ENCODE measurements at places on chromosomes 12 and 14.

GRCh38 chr12:41250748-41251147, 62.6 kb downstream of the PDZRN4 start:
- no peak for DNase-seq

GRCh38 chr12:39125566-39125965, 220.2 kb upstream of the CPNE8 start:
- DNase-seq, result no peak

DNA sequence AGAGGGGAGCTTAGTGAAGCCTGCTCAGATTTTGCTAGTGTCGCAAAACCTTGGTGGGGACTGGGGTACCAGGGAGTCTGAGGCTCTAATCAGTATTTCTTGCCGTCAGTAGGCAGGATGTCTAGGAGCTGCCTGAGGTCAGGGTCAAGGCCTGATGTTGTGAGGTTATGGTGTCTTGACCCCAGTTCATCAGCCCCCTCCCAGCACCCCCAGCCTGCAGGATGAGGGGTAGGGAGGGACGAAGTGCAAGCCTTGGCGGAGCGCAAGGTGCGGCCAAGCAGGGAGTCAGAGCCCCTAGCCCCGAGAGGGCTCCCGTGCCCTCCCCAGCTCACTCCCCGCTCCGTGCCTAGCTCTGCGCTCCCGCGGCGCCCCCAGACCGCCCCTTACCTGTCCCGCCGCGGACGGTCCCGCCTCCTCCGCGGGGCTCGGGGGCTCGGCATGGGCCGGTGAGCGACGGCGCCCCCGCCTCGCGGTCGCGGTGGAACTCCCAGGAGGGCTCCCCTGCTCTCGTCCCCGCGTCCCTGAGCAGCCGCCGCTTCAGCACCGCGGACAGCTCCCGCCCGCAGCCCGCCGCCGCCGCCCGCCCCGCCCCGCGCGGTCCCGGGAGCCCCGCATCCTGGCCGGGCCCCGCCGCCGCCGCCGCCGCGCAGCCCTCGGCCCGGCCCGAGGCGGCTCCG, 347 bp downstream of the SYNDIG1L start:
- DNase-seq, result peak; percentile 20

DNA sequence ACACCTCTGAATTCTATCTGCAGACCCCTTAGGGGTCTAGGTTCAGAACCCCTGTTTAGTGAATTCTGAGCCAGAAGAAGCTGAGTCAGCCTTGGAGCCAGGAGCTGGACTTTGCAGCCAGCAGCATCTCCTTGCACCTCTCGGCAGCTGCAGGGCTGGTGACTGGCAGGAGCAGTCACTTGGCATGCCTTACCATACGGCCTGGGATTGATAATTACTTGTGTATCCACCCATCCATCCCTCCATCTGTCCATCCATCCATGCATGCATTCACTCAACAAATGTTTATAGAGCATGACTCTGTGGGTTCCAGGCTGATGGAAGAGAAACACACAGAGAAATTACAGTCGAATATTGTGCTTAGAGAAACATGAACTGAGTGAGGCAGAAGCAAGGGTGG, 67.5 kb upstream of the PRIMA1 start:
- no peak for DNase-seq

DNA sequence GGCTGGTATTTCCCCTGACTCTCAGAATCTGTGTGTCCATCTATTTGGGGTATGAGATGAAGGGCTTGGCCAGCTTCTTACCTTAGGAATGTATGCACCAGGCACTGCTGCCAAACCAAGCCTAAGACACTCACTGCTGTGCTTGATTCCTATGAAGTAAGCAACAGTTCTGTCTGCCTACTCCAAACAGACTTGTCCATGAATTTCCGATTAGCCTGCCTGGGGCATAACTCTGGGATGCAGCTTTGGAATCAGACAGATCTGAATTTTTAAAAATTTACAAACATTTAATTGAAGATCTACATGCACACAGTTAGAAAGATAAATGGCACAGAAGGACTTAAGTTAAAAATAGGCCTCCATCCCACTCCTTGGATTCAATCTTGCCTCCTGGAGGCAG, 59.5 kb upstream of the JDP2 start:
- DNase-seq, result no peak

GRCh38 chr12:112710414-112710813, 81.1 kb upstream of the RPH3A start:
- DNase-seq, result no peak

- DNase-seq, result no peak
Measured at GRCh38 chr14:100898935-100899883, 4.3 kb downstream of the RTL1 start.

DNA sequence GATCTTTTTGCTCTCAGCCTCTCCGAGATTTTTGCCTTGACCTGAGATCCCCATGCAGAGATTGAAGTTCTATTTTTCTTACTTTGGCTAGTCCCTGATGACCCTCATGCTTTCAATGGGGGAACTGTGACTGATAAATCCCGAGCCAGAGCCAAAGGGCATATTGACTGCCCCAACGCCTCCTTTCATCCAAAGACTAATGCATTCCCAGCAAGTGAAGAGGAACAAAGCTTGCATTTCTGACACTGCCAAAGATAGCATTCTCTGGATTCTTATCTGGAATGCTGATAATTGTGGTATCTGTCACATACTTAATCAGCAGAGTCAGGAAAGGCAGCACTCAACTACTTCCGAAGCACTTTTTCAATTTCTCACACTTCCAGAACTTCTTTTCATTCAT, 152.3 kb upstream of the EGLN3 start:
- no peak for DNase-seq

DNA sequence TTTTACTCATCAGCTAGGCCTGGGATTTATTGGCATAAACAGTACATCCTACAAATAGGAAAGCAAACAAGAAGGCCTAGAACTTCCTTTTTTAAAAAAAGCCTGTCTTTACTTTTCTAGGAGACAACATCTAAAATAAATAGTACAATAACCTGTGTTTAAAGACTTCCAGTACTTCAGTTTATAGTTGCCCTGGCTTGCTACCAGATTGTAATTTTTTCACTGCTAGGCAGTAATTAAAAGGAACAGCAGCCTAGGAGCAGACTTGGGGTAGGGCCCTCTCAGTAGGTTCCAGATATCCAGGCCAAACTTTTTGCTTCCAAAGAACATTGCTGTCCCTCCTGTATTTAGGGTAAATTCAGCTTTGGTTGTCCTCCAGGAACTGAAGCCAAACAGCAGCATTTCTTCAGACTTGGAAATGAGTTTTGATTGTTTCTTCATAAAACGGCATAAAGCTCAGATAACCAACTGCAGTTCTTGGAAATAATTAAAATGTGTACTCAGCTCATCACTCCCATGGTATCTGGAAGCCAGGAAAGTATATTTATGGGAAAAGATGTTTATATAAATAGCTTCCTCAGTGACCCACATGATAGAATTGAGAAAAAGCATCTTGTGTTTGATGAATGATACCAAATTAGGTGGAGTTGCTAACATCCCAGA, 61.7 kb downstream of the PPP1R36 start:
- DNase-seq, result no peak

DNA sequence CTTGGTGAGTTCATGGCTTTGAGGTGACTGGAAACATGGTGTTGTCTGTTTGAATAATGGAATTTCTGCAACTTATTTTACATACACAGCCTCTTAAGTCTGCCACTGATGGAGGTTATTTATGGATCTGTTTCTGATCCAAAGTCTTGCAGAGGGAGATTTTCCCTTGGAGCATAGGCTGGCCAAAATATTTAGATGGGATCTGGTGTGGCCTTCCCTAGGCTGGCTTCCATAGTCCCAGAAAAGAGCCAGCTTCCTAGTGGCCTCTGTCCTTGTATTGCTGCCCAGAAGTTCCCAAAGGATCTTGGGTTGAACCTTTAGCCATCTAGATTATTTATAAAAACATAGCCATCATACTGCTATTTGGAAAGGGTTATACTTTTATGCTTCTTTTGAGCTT, 491.1 kb upstream of the RGS6 start:
- no peak for DNase-seq

DNA sequence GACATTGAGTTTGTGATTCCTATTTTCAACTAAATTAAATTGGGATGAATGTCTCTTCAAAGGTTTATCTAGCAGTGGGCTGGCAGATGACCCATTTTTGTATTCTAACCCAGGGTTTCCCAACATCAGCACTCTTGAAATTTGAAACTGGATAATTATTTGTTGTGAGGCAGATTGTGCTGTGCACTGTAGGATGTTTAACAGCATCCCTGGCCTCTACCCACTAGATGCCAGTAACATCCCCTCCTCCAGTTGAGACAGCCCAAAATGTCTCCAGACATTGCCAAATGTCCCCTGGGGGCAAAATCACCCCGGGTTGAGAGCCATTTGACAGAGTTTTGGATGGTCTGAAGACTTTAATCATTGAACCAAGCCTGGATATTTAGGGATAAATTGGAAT, 11.1 kb downstream of the DAAM1 start:
- no peak for DNase-seq

GRCh38 chr14:23663127-23663526, 27.0 kb downstream of the DHRS2 start:
- DNase-seq, result no peak

DNA sequence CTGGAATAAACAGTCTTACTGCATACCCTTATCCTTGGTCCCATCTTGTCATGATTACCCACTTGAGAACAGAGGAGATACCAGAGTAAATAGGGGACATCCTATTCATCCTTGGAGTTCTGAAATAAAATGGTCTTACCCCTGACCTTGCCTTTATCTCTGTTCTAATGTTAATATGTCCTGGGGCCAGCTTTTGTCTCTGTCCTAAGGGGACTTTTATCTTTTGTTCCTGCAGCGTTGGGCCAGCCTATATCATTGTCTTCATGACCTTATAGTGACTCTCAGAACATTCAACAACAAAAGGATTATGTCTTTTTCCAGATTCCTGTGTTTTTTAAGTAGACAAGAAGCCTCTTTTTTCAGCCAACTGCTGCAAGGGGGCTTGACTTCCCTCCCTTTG, 1057.5 kb downstream of the LRFN5 start:
- DNase-seq, result no peak

- no peak for DNase-seq
Measured at GRCh38 chr12:95940514-95940913, 1.9 kb downstream of the CCDC38 start.

GRCh38 chr12:6896846-6897435, 7.7 kb upstream of the LRRC23 start:
- no peak for DNase-seq

DNA sequence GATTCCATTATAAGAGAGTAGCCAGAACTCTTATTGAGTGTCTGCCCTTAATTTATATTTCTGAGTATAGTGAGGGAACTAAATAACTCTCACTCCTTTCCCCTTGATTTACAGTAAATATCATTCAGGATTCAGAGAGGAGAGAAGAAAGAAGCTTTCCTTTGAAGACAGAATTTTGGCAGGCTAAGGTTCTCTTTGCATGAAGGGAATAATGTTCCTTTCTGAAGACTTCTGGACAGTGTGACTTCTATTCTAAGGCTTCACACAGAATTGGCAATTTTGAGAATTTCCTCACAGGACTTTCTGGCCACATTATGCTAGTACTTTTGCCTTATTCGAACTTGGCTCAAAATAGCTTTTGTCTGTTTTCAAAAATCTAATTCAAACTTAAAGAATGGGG, 352.2 kb upstream of the FBXO33 start:
- DNase-seq, result no peak

GRCh38 chr12:14258575-14258940, 106.9 kb upstream of the ATF7IP start:
- no peak for DNase-seq

GRCh38 chr14:44782775-44783238, 178.9 kb downstream of the KLHL28 start:
- DNase-seq, result no peak

GRCh38 chr12:107748472-107748871, 12.5 kb downstream of the PRDM4 start:
- DNase-seq, result no peak

DNA sequence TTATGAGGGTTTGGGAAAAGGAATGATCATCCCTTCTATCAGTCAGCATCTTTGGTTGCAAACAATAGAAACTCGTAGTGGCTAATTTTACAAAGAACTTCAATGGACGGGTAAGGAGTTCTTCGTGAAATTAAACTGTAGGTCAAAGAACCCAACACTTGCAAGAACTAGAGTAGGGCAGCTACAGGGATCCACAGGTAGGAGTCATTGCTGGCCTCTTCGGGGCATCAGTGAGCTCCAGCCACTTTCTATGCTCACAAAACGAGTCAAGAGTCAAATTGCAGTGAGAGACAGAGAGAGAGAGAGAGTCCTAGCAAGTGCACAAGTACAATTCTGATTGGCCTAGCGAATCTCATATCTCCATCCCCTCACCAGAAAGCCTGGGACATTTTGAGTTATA, 29.9 kb upstream of the OTX2 start:
- no peak for DNase-seq

DNA sequence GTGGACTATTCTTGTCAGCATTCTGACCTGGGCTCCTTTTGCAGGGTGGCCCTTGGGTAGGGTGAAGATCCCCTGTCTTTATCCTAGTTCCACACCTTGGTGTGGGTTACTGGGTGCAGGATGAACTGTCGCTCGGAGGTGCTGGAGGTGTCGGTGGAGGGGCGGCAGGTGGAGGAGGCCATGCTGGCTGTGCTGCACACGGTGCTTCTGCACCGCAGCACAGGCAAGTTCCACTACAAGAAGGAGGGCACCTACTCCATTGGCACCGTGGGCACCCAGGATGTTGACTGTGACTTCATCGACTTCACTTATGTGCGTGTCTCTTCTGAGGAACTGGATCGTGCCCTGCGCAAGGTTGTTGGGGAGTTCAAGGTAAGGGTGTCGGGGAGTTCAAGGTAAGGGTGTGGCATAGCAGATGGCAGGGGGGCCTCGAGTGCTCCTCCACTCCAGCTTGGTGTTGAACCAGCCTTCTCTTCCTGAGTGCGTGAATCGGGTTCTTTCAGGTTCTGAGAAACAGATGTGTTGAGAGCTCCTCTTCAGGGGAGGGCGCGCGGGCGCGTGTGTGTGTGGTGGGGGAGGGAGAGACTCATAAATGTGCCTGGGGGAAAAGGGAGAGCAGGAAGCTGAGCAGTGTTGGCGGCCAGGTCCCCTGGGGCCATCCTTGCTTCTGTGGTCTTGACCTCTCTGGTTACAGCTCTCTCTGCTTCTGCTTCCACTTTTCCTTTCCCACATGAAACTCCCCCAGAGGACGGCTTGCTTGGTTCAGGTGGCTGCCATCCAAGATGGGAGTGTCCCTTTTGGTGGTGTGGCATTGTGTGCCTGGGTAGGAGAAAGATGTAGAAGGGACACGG, 4.0 kb downstream of the ATG101 start:
- DNase-seq, result no peak

GRCh38 chr14:24307575-24308341, at the start of gene CIDEB:
TSS of gene CIDEB (minus strand) at chr14:24307977. CDS start at chr14:24307858, 119 bp downstream.
- DNase-seq, result no peak

GRCh38 chr12:102356690-102357089, 123.7 kb downstream of the IGF1 start:
- DNase-seq, result no peak

DNA sequence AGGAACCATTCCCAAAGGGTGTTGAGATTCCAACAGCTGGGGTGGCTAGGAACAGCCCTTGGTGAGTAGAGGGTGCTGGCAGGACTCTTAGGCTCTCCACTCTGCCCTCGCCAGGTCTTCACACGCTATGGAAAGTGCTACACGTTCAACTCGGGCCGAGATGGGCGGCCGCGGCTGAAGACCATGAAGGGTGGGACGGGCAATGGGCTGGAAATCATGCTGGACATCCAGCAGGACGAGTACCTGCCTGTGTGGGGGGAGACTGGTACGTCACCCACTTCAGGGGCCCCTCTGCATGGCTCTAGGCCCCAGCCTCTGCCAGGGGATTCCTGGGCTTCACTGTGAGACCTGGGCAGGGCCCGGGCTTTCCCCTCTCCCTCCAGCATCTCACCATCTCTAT, 8.0 kb upstream of the SMARCD1 start:
- no peak for DNase-seq

All from stimulated activated CD8-positive, alpha-beta memory T cell treated with anti-CD3 and anti-CD28 coated beads, Interleukin-7, amount 100 ng/mL, for 1 hour (primary cell).